ENCODE measurements at places on chromosomes 13 and 19. TPM values are rescaled to one million over a fixed set of nuclear protein-coding genes. Genes with fewer than 3 reads are reported as not detected.

Gene SLC25A41
- total RNA-seq, result 0.52 TPM

DNA sequence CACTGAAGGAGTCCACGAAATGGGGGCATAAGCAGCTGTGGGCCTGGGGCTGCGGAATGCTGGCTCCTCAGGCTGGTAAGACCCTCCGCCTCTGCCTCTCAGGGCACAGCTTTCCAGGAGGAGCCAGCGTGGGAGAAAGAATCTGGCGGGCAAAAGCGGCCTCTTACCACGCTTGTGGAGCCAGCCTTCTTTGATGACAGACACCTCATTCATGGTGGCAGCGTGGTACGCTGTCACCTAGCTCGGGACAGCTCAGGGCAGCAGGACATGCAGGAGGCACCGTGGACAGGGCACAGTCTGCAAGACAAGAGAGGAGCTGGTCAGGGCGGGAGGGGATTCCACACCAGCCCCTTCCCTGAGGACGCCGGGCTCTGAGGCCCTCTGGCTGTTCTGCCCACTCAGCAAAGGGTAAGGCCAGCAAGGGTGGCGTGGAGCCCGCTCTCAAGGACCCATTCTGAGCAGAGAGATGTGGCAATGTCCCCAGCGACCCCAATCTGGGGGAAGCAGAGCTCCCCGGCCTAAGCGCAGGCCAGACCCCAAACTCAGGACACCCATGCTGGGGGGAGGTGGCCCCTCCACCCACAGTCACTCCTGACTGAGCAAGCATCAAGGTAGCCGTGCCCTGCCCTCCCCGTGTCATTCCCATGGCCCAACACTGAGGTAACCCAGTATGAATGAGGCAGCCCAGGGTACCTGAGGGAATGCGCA lies 19.9 kb downstream of the AKT2 start:
- no peaks in the 10 kb centered on the region for H3K36me3 ChIP-seq
- no peak for DNase-seq
- no peak overlapping the region for H3K27ac ChIP-seq
- no peak overlapping the region for H3K4me3 ChIP-seq
- H3K27me3 ChIP-seq, result no peaks in the 10 kb centered on the region

- no peaks in the 10 kb centered on the region for H3K36me3 ChIP-seq
- H3K4me3 ChIP-seq, result no peak overlapping the region
- H3K27me3 ChIP-seq, result no peaks in the 10 kb centered on the region
- no peak overlapping the region for H3K27ac ChIP-seq
- no peaks in the 10 kb centered on the region for H3K4me1 ChIP-seq
Measured at GRCh38 chr13:64283926-64284325, 2868.3 kb upstream of the PCDH20 start.

Gene C5AR1
- total RNA-seq, result 6.6 TPM

DNA sequence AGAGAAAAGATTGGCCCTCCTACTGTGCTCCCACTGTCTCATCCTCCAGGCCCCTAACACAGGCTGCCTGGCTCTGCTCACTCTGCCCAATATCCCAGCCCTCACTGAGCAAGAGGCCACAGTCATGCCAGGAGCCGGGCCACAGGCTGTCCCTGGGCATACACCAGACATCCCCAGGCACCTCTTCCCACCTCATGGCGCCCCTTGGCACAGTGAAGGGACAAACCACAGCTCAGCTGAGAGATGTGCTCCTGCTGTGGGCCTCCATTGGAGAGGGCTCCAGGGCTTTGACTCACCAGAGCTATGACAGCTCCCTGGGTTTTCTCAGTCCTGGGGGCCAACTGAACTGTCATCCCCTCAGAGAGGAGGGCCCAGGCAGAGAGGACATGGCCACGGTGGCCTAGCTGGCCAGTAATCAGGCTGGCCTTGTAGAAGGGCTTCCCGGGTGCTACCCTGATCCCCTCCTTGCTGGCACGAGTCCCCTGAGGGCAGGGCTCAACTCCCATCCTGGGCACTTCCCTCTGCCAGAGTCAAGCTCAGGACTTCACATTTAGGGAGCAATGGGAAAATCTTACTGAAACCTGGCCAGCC lies 220.9 kb downstream of the TUBA3C start:
- H3K27me3 ChIP-seq, result no peaks in the 10 kb centered on the region
- H3K27ac ChIP-seq, result no peak overlapping the region
- DNase-seq, result no peak
- no peaks in the 10 kb centered on the region for H3K36me3 ChIP-seq
- no peak overlapping the region for H3K4me3 ChIP-seq
- H3K4me1 ChIP-seq, result no peaks in the 10 kb centered on the region

DNA sequence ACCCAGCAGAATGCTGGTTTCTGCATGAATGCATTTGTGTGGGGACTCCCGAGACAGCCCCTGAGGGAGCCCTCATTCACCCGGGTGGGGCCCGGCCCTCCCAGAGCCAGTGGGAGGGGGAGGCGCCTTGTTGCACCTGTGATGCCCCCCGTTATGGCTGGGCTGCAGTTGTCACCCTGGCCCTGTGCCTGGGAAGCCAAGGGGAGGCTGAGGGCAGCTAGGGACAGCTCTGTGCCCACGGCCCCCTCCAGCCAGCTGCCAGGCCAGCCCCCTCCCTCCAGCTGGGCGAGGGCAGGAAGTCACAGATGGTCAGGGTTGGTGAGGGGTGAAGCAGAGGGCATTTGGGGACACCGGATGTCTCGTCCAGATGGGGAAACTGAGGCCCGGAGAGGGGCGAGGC lies 26.1 kb downstream of the NFIC start:
- H3K27ac ChIP-seq, result no peak overlapping the region
- H3K27me3 ChIP-seq, result no peaks in the 10 kb centered on the region
- H3K4me1 ChIP-seq, result peaks cover 23% of the 10 kb centered on the region
- no peak for DNase-seq

Gene STK11
- 71.2 TPM for total RNA-seq

Gene CLC
- not detected for total RNA-seq

- no peak for DNase-seq
- H3K27ac ChIP-seq, result no peak overlapping the region
- H3K4me1 ChIP-seq, result no peaks in the 10 kb centered on the region
- H3K4me3 ChIP-seq, result no peak overlapping the region
- H3K27me3 ChIP-seq, result no peaks in the 10 kb centered on the region
Measured at GRCh38 chr13:61695147-61695546, 279.5 kb upstream of the PCDH20 start.
